ENCODE measurements at places on chromosomes 2 and 18. TPM values are rescaled to one million over a fixed set of nuclear protein-coding genes. Genes with fewer than 3 reads are reported as not detected.

GRCh38 chr2:74714691-74715080, 60.6 kb downstream of the SEMA4F start:
- ATAC-seq = no peak

DNA sequence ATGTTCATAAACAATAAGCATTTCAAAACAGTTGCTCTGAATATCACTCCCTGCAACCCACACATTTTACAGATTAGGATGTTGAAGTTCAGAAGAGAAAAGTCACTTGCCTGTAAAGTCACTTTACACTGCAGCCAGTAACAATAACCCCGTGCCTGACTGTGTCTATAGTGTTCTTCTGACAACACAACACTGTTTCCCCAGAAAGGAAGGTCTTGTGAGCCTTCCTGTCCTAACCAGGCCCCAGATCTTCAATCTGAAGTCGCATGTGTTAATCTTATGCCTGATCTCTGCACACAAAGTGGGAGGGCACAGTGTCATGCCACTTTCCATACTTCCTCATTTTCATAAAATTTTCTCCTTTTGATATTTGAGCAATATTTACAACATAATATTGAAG, 120.2 kb downstream of the FEZ2 start:
- no peak for ATAC-seq

DNA sequence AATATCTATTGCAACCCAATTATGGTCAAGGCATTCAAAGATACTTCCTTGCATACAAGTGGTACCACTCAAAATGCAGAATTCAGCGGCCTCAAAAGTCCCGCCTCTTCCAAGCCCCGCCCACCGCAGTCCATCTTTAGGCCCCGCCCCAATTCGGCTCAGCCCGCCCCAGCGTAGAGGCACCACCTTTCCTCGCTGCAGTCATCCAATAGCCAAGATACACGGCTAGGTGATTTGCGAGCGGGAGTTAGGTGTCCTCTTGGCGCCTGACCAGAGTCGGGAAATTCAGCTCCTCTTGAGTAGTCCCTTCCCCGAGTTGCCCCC, 431 bp upstream of the SEC11C start:
- peak; percentile 95 for ATAC-seq

DNA sequence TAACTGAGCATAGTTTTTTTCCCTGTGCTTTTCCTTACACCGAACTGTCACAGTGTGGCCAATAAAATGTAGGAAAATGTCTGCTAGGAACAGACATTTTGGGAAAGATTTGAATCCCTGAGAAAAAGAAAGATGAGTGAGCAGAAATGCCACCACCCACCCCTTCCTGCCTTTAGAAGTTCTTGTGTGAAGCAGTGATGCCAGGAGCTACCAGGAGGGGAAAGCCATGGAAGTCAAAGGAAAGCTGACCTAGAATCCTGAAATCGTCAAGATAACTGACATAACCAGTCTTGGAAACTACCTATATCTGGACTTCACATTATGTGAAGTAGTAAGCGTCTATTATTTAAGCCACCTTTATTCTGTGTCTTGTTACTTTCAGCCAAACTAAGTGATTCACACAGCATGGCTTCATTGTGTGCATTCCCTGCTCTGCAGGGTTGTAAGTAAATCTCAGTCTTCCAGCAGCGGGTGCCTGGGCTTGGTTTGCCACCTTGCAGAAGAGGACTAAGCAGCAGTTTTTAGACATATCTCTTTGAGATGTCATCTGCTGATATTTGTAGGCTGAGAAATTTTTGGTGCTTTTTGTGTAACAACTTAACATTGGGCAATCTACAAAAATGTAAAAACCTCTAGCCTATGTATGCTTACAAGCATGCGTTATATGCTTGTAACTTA, 11.2 kb upstream of the SPRED2 start:
- ATAC-seq = no peak

DNA sequence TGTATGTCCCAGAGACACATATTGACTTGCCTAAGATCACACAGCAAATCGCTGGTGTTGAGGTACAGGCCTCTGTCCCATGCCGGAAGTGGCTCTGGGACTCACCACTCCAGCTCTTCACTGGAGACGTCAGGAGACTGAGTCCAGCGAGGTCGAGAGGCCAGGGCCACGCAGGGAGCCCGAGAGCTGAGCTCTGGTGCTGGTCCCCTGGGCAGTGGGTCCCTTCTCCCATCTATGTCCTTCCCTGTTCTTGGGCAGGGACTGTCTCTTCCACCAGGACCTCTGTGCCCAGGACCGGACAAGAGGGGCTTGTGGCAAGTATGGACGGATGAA, 62.4 kb upstream of the TWIST2 start:
- ATAC-seq = no peak

GRCh38 chr2:85753525-85754312, at the start of gene ATOH8:
ATOH8 (plus strand) TSS chr2:85753991; CDS start chr2:85754190, 199 bp downstream.
- no peak for ATAC-seq

GRCh38 chr2:165015052-165015642, 59.8 kb upstream of the SLC38A11 start:
- ATAC-seq = peak; percentile 79

DNA sequence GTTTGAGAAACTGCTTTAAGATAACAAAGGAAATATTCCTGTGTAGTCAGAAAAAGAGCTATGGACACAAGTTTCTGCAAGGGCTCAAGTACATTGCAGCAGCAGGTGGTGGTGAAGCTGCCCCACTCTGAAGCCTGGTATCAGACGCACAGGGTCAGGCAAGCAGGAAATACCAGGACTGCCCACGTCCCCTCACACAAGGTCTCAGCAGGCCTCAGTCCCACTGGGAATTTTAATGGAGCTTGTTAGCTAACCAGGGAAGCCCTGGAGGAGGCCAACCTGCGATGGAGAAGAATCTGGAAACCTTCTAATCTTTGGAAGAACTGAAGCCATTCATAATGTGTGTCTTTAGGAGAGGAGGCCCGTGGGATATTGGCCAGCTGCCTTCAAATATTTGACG, 168.3 kb downstream of the UXS1 start:
- ATAC-seq = no peak

DNA sequence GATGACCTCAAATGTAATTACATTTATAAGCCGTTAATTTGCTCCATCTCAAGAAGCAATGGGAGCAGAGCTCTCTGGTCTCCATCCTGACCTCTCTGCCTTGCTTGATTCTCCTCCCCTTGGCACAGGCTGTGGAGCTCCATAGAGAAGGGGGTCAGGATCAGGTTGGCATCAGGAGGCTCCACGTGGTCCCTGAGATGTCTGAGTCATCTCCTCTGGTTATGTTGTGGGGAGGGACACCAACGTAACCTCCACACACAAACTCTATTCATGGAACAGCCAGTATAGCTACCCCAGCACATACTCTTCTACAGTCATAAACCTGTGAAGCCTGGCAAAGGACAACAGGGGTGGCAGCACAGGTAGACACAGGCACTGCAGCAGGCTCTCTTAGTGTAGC, 29.0 kb downstream of the TRABD2A start:
- ATAC-seq = no peak

DNA sequence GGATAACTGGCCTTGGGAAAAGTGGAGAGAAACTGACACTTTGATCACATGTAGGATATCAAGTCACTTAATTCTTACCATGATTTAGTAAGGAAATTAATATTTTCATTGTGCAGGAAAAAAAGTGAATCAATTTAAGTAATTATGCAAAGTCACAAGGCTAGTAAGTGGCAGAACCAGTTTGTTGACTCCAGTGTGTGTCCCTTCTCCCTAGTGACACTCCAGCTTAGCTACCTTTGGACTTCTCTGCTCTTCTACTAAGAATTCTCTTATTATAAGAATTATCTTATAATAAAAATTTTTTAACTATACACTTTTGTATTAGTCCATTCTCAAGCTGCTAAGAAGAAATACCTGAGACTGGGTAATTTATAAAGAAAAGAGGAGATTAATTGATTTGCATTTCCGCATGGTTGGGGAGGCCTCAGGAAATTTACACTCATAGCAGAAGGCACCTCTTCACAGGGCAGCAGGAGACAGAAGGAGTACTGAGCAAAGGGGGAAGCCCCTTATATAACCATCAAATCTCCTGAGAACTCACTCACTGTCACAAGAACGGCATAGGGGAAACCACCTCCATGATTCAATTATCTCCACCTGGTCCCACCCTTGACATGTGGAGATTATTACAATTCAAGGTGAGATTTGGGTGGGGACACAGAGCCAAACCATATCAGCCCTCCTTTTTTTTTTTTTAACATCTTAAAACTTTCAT, 13.6 kb downstream of the COL4A4 start:
- ATAC-seq = no peak

GRCh38 chr2:64832936-64833335, 156.3 kb upstream of the SLC1A4 start:
- ATAC-seq = peak; percentile 49

DNA sequence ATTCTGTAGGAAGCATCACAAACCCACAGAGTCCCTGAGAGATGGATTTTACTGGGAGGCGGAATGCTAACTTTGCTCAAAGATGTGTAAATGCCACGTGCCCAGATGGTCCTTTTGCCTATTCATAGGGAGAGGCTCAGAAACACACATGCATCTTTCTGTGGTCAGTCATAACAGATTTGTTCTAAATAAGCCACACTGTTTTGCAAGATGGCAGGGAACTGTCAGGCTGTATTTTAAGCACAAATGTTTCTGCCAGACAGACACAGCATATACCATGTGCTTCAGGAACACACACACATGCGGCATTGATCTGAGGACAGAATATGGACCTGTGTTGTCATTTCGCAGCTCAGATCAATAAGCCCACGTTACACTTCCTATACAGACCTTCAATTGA, 312.0 kb downstream of the GPD2 start:
- no peak for ATAC-seq

DNA sequence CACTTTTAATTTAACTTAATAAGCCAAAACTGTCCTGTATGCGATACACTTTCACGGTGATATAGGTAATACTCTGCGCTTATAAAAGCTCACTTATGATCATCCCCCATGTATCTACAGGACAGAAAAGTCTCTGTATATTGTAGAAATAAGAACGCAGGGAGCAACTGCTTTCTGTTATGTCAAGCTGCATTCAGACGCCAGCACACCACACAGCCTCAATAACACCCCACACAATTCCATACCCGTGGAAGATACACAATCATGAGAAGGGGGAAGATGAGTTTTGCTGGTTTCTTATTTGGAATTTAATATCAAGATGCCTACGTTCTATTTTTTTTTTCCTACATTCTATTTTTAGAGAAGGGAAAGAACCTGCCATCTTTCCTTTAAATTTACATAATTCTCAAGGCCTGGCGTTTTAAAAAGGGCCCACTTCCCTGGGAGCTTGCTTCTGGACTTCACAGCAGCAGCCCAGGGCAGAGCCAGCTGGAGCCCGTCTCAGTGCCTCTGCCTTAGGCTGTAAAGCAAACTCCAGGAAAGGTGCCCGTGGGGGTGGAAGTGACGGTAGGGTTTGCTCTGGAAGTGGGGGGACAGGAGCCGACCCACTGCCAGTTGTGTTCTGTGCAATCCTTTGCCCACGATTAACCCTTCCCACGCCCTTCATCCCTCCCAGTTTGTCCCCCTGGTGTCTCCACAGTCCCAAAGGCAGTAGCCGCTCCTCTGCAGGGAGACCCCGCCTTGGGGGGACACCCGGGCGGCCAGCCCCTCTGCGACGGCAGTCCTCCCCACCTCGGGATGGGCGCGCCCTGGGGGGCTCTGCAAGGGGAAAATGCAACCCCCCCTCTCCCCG, 5.3 kb downstream of the PTGR3 start:
- ATAC-seq = no peak

DNA sequence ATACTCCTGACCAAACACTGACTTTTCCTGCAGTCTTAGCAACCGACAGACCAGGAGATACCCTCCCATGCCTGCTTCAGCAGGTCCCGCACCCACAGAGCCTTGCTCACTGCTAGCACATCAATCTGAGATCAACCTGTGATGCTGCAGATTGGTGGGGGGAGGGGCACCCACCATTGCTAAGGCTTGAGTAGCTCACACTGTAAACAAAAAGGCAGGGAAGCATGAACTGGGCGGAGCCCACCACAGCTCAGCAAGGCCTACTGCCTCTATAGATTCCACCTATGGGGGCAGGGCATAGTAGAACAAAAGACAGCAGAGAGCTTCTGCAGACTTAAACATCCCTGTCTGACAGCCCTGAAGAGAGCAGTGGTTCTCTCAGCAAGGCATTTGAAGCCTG, 109.7 kb downstream of the SP100 start:
- no peak for ATAC-seq

GRCh38 chr2:60819155-60819862, 62.1 kb upstream of the REL start:
- ATAC-seq = no peak

GRCh38 chr18:52481116-52481515, 141.1 kb downstream of the DCC start:
- ATAC-seq = no peak

Gene AP1S3
- 20.8 TPM for total RNA-seq

Gene SLC4A3
- total RNA-seq = 3.0 TPM

Gene CHRND
- total RNA-seq = not detected

Gene MRPL53
- 87.5 TPM for total RNA-seq

Gene SAP130
- total RNA-seq = 14.3 TPM

Gene ITGA4
- total RNA-seq = 1.3 TPM

Gene CHRNG
- not detected for total RNA-seq

Gene RNU2-63P
- 5.2 TPM for total RNA-seq

Gene ACVR1C
- 0.64 TPM for total RNA-seq

All from esophagus mucosa (tissue), 1 donor.